ENCODE measurements at places on chromosomes 2 and 18. TPM values are rescaled to one million over a fixed set of nuclear protein-coding genes. Genes with fewer than 3 reads are reported as not detected.

SULT1C2 gene
- total RNA-seq, result not detected

DNA sequence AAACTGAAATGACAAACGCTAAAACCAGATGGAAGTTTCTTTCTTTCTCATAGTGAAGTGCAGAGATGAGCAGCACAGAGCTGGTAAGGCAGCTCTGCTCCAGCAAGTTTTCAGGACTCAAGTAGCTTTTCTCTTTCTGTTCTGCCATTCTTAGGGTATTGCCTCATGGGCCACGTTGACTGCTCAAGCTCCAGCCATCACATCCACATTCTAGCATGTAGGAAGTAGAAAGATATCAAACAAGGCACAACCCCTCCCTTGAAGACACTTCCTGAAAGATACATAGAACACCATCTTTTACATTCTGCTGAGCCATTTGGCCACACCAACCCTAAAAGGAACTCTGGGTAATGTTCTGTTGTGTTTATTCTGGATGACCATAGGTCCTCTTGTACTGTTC lies 48.5 kb upstream of the GLI2 start:
- DNase-seq, result no peak

ACADL gene
- total RNA-seq, result not detected

DNA sequence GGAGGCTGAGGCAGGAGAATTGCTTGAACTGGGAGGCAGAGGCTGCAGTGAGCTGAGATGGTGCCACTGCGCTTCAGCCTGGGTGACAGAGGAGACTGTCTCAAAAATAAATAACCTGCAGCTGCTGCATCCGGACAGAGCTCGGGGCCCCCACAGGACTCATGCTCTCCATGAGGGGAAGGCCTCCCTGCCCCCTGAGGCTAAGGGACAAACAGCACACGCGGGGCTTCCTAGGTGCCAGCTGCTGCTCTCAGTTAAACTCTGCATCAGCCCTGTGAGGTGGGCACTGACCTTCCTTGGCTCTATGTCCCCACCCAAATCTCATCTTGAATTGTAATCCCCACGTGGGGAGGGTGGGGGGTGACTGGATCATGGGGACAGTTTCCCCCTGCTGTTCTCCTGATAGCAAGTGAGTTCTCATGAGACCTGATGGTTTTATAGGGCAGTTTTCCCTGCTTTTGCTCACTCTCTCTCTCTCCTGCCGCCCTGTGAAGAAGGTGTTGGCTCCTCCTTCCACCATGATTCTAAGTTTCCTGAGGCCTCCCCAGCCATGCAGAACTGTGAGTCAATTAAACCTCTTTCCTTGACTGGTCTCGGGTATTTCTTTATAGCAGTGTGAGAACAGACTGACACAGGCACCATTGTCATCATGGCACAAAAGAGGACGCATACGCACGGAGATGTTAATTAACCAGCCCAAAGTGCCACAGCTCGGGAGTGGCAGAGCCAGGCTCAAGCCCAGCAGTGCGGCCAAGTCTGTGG lies 49.9 kb upstream of the TAF1B start:
- DNase-seq, result no peak

GRCh38 chr2:149421791-149422190 lies 91.4 kb downstream of the LYPD6 start:
- DNase-seq, result no peak

All from endothelial cell of umbilical vein (primary cell).